ENCODE measurements at places on chromosomes 11 and 22.
A peak's percentile ranks its signal among the peaks of the same experiment; 100 is the strongest.

GRCh38 chr11:719214-720016 is 13.4 kb downstream of the EPS8L2 start:
- no peak for DNase-seq

DNA sequence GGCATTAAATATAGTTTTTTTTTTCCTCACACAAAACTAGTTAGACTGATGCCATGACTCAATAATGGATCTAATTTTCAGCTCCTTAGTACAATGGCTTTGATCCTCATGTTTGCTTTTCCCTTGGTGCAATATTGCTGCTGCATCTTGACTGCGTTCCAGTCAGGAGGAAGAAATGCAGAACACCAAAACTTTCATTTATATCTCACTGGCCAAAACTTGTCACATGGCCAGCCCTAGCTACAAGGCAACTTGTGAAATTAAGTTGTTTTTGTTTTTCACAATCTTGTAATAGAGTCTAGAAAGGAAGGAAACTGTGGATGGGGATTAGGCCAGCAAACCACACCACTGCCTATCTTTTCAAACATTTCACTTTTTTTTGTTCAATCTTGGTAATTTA is 36.7 kb downstream of the SMC1B start:
- DNase-seq, result peak; percentile 70

- DNase-seq, result no peak
These were observed 41.3 kb downstream of the CECR2 start for GRCh38 chr22:17410576-17410975.

- DNase-seq, result no peak
These were observed 8.7 kb downstream of the IFITM10 start for GRCh38 chr11:1741741-1742140.

DNA sequence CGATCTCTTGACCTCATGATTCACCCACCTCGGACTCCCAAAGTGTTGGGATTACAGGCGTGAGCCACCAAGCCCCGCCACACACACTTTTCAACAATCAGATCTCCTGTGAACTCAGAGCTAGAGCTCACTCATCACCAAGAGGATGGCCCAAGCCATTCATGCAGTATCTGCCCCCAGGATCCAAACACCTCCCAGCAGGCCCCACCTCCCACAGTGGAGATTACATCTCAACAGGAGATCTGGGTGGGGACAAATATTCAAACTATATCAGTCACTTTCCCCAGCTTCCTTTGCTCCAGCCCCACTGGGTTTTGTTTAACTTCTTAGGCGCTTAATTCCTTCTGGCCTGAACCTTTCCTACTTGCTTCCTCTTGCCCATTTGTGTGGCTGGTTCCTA is 26.3 kb upstream of the SORL1 start:
- no peak for DNase-seq

DNA sequence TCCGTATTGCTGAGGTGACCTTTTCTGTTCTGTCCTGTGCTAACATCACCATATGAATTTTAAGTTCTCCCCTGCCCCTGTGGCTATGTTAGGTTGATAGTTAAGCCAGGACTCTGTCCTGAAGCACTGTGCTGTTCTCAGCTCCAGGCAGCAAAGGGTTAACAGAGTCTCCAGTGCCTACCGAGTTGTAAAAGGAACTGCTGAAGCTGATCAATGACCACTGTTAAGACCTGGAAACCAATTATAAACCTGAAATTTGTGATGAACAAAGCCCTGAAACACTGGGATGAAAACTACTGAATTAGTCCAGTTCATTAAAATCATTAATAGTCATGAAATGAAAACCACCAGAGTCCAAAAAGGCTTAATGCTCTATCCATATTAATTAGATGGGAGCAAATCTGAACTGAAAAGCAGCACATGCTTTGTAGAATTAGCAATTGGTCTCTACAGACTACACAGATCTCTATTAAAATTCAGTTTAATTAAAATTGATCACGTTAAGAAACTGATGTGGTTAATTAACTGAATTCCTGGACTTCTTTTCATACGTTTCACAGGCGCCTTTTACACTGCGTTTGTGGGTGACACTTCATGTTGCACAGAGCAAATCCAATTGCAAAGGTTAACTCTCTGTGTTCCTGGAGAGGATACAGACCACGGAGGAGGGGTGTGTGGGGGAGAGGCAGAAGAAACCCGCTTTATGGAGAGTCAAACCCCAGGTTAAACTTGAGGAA is 188.5 kb upstream of the MPPED2 start:
- no peak for DNase-seq

DNA sequence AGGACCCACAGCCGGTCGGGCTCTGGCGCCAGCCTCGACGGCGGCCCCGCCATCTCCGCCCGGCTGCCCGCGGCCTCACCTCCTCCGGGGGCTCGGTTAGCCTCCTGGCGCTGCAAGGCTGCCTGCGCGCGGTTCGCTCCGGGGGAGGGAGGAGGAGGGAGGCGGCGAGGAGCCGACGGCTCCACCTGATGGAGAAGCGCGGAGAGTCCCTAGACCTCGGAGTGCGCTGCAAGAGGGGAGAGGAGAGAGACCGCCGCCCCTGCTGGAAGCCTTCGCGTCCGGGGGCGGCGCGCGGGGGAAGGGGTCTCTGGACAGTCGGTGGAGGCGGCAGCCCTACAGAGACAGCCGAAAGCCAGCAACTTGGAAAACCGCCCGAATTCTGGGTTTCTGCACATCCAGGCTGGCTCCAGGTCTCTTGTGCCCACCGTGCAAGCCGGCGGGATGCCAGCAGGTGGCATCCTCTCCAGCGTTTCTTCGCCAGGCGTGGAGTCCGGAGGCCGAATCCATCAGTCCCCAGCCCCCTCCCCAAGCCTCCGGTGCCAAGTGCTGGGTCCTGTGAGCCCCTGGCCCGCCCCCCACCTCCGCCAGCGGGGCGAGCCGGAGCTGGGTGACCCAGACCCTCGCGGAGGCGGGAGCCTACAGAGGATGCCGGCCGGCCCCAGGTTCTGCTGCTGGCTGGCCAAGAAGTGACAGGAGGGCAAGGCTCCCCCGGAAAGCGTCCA is 2.9 kb upstream of the KIRREL3 start:
- no peak for DNase-seq

DNA sequence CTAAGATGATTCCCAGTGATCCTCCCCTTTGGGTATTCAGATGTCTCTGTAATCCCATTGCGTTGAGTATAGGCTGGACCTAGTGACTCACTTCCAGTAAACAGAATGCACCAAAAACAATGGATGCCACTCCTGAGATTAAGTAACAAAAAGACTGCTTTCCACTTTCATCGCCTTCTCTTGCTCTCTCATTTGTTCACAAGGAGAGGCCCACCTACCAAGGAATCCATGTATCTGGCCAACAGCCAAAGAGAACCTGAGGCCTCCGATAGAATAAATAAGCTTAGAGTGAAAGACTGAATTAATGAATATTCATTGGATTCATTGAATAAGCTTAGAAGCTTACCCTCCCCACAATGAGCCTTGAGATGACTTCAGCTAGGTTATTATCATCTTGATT is 454.6 kb downstream of the KCNA4 start:
- no peak for DNase-seq

- peak; percentile 81 for DNase-seq
These were observed 53.2 kb downstream of the GRIK4 start for GRCh38 chr11:120564573-120565311.

Measured in Right ventricle myocardium inferior (tissue), 1 donor.